ENCODE measurements at places on chromosomes 13 and 19. TPM values are rescaled to one million over a fixed set of nuclear protein-coding genes. Genes with fewer than 3 reads are reported as not detected.

GRCh38 chr13:99326012-99326411 is 18.8 kb upstream of the GPR183 start:
- no peak for DNase-seq

GRCh38 chr19:19034204-19034624 is 811 bp downstream of the ARMC6 start:
- DNase-seq: peak; percentile 75

DNA sequence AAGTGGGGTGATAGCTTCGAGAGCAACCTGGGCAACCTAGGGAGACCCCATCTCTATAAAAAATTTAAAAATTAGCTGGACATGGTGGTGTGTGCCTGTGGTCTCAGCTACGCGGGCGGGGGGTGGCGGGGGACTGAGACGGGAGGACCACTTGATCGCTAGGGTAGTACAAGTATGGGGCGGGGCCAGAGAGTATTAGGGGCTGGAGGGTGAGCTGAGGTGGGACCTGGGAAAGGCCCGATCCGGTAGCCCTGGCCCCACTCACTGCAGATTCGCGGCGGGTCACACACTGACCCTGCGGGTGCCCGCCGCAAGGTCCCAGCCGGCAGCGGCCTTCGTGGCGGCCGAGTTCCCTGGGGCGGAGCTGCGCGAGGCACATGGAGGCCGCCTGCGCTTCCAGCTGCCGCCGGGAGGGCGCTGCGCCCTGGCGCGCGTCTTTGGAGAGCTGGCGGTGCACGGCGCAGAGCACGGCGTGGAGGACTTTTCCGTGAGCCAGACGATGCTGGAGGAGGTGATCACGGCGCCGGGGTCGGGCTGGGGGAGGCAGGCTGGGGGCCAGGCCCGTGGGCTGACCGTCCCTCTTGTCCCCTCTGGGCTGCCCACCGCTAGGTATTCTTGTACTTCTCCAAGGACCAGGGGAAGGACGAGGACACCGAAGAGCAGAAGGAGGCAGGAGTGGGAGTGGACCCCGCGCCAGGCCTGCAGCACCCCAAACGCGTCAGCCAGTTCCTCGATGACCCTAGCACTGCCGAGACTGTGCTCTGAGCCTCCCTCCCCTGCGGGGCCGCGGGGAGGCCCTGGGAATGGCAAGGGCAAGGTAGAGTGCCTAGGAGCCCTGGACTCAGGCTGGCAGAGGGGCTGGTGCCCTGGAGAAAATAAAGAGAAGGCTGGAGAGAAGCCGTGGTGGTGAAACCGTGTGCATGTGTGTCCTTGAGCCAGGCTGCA is 2.0 kb upstream of the ARHGAP45 start:
- DNase-seq: no peak

- DNase-seq: no peak
Observed at GRCh38 chr13:50916701-50917184, 7.2 kb downstream of the RNASEH2B start.

The MAU2 gene
- total RNA-seq: 26.8 TPM

DNA sequence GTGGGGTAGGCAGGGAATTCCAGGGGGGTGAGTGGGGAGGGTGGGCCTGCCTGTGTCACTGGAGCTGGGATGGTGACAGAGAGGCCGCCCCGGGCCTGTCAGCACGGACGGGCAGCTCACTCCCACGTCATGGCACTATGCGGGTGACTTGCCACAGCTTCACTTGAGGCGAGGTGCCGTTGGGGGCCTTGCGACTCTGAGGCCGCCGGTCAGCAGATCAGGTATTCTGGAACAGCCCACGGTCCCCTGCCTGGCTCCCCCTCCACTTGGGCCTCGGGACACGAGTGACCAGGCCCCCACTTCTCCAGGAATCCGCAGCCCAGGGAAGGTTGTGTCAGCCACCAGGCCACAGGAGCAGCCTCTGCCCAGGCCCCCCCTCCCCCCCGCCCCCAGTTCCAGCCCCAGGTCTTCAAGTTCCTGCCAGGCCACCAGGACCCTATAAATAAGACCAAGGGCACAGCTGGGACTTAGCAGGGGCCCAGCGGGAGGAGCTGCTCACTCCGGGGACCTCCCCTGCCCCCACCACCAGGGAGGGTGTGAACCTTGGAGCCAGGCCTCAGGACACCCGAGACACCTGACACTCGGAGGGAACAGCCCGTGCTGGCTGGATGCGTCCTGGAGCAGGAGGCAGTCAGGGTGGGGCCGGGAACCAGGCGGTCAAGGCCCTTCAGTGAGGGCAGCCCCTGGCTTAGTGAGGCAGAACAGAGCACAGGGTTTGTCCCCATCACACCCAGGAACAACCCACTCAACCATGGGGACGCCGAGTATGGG is 2.7 kb upstream of the MIDN start:
- no peak for DNase-seq

DNA sequence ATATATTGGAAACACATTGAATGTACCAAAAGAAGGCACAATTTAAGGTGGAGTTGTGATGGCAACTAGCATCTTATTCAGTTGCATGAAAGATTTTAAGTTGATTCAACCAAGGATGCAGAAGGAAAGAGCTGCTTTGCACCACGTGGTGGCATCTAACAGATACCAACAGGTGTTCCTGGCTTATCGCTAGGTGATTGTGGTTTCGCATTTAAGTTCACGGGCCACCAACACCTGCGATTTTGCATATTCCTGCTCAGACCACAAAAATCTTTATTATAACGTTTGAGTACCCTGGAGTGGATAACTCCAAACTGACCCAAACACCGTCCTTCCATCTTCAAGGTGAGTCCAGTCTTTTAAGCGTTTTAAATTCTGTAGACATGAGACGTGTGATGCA is 45.3 kb downstream of the RGCC start:
- no peak for DNase-seq

The GPR4 gene
- 3.8 TPM for total RNA-seq

DNA sequence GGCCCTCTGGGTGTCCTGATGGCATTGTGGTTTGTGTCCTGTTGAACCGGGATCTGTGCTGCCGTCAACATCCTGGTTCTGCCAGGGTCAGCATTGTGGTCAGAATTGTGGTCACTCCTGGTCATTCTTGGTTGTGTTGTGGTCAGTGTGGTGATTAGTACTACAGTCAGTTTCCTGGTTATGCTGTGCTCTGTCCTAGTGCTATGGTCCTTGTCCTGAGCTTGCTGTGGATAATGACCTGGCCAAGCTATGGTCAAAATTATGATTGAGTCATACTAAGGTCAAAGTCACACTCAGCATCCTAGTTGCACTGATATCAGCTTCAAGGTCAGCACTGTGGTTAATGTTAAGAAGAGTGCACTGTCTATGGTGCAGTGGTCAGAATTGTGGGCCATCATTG is 4.5 kb upstream of the OLFM2 start:
- DNase-seq: peak; percentile 62

DNA sequence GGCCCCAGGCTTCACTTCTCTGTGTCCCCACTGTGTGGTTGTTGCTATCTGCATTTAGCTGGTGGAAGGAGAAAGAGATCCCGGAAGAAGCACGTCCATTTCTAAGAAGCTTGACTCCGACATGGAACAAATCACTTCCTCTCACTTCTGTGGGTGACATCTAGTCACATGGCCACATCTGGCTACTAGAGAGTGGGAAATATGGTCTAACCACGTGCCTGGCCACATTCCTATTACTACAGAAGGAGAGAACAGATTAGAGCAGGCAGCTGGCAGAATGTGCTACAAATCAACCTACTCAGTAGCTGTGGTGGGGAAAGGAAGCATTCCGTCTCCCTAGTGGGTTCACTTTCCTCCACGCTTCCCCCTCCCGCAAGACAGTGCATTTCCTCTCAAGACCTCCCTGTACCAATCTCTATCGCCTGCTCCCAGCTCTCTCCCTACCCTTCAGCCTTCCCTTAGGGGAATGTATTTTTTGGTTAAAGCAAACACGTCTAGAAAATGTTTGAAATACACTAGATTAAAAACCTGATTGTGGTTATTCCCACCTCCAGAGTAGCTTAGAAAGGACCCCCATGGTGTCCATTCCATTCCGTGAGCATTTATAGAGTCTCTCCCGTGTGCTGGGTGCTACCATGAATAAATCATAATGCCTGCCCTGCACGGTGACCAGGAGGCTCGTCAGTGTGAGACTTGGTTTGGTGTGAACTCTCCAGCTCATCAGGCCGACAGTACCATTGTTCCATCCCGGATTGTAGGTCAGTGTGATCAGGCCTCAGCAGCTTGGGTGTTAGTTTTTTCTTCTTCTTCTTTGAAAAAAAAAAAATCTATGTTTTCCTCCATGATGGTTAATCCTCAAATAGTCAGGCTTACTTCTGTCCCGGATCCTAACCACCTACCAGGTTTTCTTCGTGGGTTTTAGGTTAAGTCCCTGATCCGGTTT is 8.0 kb upstream of the AMER2 start:
- DNase-seq: no peak

- no peak for DNase-seq
Observed at GRCh38 chr13:85408415-85408814, 390.8 kb downstream of the SLITRK6 start.

DNA sequence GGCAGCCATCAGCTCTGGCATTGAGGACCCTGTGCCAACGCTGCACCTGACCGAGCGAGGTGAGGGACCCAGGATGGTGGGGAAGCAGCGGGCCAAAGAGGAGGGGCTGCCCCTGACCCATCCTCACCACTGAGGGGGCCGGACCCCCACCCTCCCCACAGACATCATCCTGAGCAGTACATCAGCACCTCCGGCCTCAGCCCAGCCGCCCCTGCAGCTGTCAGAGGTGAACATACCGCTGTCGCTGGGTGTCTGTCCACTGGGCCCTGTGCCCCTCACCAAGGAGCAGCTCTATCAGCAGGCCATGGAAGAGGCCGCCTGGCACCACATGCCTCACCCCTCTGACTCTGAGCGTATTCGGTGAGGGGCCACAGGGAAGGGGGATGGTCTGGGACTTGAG is 7.3 kb downstream of the LENG1 start:
- DNase-seq: no peak

The ZIC2 gene
- total RNA-seq: 0.39 TPM

DNA sequence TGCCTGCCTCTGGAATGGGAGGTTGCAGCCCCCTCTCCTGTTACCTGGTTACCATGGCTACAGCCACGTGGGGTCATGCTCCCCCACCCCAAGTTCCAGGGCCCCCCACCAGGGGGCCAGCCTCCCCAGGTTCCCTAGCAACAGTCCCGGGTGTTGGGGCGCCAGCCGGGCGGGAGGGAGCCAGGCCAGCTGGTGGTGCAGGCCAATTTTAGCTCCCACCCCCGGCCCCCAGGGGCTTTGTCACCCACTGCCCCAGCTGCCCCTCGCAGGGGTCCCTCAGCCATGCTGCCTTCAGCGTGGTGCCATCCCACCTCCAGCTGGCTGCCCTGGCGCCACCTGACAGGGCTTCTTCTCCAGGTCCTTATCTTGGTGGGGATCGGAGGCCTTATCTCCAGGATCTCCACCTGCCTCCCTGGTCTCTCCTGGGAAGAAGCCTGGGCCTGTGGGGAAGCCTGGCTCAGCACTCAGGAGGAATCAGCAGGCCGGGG is 3.0 kb downstream of the MARK4 start:
- DNase-seq: no peak

The ABCC4 gene
- total RNA-seq: 25.5 TPM

The ATP5F1D gene
- 219 TPM for total RNA-seq

GRCh38 chr19:4057931-4058692 is 8.6 kb downstream of the ZBTB7A start:
- peak; percentile 91 for DNase-seq

GRCh38 chr19:4442819-4443146 is 14.8 kb downstream of the UBXN6 start:
- no peak for DNase-seq

The GPR18 gene
- not detected for total RNA-seq

GRCh38 chr19:1503089-1503924 is 9.5 kb downstream of the ADAMTSL5 start:
- no peak for DNase-seq

- no peak for DNase-seq
Observed at GRCh38 chr13:30714629-30715371, 20.5 kb upstream of the ALOX5AP start.

- DNase-seq: no peak
Observed at GRCh38 chr19:52234406-52234805, 35.0 kb upstream of the ZNF766 start.

The RASAL3 gene
- total RNA-seq: not detected

DNA sequence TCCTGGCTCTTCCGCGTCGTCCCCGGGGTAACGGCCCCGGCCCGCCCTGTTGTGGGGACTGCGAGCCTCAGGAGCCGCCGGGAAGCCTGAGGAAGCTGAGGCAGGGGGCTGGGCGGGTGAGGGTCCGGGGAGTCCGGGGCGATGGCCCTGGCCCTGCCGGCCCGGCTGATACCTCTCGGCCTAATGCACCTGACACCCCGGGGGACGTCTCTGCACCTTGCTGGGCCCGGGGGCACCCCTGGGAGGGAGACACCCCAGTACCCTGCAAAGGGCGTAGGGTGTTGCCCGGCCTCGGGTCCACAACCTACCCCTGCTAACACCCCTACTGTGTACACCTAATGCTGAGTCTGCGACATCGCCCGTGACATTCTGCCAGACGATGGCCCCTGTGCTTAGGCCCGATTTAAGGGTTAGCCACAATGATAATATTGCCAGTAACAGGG is 410 bp downstream of the PIN1 start:
- no peak for DNase-seq

DNA sequence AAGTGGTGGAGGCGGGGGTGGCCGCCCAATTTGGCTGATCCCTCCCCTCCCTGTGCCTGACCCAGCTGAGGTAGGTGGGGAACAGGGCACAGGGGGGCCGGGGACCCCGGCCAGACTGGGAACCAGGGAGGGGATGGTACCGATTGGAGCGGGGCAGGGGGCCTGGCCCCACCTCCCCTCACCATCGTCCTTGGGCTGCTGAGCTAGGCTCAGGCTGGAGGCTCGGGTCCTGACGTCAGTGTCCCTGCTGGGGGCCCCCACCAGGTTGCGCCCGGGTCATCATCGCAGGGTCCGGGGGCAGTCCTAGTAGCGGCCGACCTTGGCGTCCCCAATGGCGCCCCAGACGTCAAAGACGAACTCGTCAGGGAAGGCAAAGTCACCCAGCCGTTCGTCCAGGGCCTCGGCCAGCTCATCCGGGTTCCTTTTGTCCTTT is 3.0 kb upstream of the PTGER1 start:
- no peak for DNase-seq

- DNase-seq: no peak
Observed at GRCh38 chr19:34458677-34459076, 22.9 kb upstream of the WTIP start.

DNA sequence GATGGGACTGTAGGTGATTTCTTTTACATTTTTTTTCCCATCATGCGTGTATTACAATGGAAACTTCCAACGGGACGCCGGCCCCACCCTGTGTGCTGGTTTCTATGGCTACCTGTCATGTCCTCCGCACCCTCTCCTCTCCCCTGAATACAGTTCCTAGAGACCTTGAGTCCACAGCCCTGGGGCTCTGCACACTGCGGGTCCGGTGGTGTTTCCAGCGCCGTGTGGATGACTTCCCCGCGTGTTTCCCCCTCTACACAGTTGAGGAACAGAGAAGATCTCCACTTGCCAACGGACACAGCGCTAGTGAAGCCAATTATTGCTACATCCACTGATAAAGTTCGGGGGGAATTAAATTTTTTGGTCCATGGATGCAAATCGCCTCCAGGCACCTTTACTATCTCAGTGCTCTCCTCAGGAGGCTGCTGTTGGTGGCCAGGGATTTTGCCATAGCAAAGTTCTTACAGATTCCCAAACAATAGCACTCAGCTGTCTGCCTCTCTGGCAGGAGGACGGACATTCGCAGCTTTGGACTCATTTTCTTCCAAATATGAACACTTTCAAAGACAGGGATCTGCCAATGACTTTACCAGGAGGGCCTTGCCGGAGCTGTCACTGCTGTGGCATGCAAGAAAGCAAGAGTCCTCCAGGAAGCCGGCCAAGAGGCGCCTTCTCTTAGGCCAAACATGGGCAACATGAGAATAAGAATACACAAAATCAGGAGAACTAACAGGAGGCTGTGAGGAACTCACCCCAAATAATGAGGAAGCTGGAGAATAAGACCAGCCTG is 39.3 kb upstream of the GAS6 start:
- peak; percentile 60 for DNase-seq
